NCI-H460 (cell line): ENCODE measurements at places on chromosomes 7 and 10.

- DNase-seq = no peak
These were observed 13.2 kb downstream of the OSBPL3 start for GRCh38 chr7:24966802-24967201.

GRCh38 chr10:44398271-44398670 is 13.4 kb upstream of the CXCL12 start:
- no peak for DNase-seq

DNA sequence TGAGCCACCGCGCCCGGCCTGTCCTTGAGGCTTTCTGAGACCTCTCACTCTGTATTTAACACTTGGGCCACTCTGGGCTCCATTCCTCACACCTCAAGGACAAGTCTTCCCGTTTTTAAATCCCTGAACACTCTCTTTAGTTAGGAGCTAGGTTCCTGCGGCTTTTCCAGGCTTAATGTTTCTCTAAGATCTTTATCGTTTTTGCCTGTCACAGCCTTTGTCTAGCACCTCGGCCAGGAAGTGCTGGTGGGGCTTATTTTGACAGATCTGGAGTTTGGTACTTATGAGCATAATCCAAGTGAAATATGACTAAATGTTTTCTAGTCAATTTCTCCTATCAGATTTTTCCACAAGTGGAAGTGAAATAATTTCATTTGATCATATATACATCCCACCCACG is 186.6 kb downstream of the DPY19L1 start:
- DNase-seq = peak; percentile 42

- DNase-seq = no peak
These were observed 351 bp downstream of the CAMK1D start for GRCh38 chr10:12349629-12350166.

DNA sequence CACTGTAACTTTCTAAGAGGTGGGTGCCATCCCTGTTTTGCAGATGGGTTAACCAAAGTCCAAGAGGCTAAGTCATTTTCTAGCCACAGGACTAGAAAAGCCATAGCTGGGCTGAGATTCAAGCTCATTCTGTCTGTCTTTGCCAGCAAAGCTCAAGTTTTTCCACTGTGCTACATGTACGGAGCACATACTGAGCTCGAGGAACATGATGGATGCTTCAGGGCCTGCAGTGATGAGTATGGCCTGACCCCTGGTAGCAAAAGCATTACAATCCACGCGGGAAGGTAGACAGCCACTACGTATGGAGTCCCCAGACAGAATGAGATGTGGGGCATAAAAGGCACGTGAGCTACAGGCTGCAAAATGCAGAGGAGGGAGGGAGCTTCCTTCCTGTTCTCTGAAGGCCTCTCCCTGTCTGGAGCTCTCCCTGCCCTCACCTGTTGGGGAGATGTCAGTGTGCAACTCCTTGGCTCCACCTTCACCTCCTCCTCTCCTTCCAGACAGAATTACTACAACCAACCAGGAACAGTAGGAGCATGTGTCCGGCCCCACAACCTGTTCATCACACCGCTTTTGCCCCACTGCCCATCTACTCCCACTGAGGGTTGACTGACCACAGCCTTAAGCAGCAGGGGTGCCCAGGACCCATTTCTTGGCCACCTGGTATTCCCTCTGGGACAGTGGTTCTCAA is 16.4 kb downstream of the ITPRIP start:
- no peak for DNase-seq

GRCh38 chr10:72525689-72526088 is 100.2 kb downstream of the MICU1 start:
- DNase-seq = no peak

GRCh38 chr7:38396852-38397251 is 123.4 kb upstream of the TARP start:
- no peak for DNase-seq

DNA sequence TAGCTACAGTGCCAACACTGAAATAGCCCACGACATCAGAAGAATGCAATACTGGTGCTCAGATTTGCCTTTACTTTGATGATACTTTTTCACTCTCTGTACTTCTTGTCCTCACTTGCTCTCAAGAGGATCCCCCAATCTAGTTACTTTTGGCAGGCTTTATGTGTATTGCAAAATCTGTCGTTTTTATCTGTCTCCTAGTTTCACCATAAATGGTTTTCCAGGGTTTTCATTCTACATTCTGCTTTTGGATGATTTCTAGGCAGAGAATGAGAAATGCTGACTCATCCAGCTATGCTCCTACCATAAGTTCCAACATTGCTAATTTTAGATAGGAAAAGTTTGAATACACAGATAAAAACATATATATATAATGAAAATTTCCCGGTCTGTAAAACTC is 659.5 kb upstream of the NRG3 start:
- DNase-seq = no peak

GRCh38 chr10:23001901-23002516 is 74.2 kb downstream of the ARMC3 start:
- no peak for DNase-seq

GRCh38 chr10:119654540-119654939 is 3.4 kb downstream of the BAG3 start:
- DNase-seq = peak; percentile 44

GRCh38 chr10:55750458-55750857 is 610.6 kb downstream of the ZWINT start:
- no peak for DNase-seq

GRCh38 chr10:117262291-117262902 is 21.5 kb downstream of the SLC18A2 start:
- DNase-seq = no peak

DNA sequence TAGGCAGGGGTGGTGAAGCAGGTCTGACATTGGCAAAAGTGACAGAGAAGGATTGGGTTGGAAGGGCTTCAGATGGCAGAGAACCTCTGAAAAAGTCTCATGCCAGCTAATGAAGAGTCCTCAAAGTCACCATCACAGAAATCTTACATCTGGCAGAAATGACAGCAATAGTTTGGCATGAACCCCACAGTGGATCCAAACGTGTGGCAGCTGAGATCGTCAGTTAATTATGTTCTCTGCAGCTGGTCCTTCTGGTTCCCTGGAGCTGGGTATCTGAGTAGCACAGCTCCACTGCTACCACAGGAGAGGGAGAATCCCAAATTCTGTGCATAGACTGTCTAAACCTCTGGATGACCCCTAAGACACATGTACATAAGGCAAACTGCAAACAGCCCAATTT is 73.4 kb downstream of the ALOX5 start:
- DNase-seq = no peak
